Common myeloid progenitor, CD34-positive (primary cell): ENCODE measurements at places on chromosomes 5 and 9.
A peak's percentile ranks its signal among the peaks of the same experiment; 100 is the strongest.

DNA sequence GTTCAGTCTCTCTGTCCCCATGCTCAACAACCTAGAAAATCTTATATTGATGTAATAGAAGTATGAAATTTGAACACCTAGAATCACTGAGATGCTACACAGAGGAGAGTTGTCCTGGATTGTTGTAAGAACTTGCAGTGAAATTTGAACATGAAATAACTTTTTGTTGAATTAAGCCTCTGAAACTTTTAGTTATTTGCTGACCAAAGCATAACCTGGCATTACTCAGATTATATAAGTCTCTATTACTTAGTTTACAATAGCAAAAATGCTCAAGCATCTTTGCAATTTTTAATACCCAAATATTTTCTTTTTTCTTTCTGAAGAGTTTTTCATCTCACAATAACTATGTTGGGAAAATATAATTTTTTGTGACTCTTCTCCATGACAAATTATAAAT lies 630.7 kb upstream of the ACO1 start:
- no peak overlapping the region for H3K27ac ChIP-seq
- no peak for DNase-seq
- H3K36me3 ChIP-seq, result no peaks in the 10 kb centered on the region
- H3K4me1 ChIP-seq, result no peaks in the 10 kb centered on the region
- H3K4me3 ChIP-seq, result no peak overlapping the region

DNA sequence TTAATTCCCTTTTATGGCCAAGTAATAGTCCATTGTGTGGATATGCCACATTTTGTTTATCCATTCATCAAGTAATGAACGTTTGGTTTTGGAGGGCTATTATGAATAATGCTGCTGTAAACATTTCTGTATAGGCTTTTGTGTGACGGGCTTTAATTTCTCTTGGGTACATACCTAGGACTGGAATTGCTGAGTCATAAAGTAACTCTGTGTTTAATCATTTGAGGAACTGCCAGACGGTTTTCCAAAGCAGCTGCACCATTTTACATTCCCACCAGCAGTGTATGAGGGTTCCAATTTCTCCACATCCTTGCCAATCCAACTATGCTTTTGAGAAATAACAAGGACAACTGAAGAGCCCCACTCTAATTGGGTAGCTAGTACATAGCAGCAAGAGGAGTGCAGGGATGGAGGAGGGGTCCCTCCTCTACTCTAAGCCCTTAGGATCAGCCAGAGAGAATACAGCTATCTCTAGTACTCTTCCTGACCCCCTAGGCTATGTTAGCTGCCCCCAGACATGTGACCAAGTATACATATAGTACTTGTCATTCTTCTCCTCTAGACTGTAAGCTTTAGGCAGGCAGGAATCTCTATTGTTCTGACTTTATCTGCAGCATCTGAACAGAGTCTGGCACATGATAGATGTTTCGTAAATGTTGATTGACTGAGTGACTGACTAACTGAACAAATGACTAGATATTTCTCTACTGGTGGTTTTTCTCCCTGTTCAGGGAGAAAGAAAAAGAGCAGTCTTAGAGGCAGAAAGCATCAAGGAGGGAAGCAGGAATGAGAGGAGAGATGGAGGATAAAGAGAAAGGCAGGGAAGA lies 22.1 kb upstream of the MATR3 start:
- no peak overlapping the region for H3K4me3 ChIP-seq
- no peak overlapping the region for H3K27ac ChIP-seq
- DNase-seq, result peak; percentile 87
- H3K36me3 ChIP-seq, result no peaks in the 10 kb centered on the region
- H3K4me1 ChIP-seq, result peaks cover 65% of the 10 kb centered on the region

GRCh38 chr9:117414220-117414905 lies 494 bp downstream of the ASTN2 start:
- DNase-seq, result no peak
- no peak overlapping the region for H3K27ac ChIP-seq
- H3K36me3 ChIP-seq, result no peaks in the 10 kb centered on the region
- H3K4me3 ChIP-seq, result peak overlapping the region; percentile 41

DNA sequence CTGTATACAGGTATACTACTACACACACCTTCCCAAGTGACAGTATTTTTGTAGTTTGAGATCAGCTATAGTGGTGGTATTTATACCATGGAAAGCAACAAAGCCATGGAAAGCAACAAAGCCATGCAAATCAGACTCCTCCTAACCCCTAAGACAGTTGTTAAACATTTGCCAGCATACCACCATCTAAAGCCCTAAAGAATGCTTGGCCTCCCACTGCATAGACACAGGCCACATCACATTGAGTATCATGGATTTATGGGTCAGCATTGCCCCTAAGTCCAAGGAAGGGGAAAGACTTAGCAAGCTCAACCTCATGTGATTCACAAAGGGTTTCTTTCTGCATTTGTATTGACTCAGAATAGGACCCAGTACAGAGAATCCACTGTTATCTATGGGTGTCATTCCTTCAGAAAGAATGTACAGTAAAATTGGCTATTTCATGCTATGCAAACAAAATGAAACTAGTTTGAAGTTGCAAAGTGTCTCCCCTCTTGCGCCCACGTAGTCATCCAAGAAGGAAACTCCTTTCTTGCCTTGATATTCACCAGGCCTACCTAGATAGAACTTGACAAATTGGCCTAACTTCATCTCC lies 70.4 kb upstream of the IQGAP2 start:
- peaks cover 76% of the 10 kb centered on the region for H3K4me1 ChIP-seq
- no peak overlapping the region for H3K27ac ChIP-seq
- DNase-seq, result peak; percentile 62
- no peaks in the 10 kb centered on the region for H3K27me3 ChIP-seq

DNA sequence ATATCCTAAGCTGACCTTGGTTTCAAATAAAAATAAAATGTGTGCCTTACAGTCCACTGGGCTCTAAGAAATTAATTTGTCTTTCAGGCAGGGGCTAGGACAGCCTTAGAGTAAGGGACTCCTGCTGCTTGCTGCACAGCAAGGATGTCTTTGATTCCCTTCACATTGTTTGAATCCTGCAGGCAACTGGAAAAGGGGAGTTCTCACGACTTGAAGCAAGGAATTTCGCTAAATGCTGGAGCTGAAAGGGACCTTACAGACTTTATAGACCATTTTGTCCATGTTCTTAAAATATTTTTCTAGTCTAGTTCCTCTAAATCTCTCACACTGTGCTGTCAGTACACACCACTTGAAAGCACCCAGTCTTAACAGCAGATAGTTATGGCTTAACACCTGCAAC lies 35.6 kb downstream of the FBXW11 start:
- no peak for DNase-seq
- no peaks in the 10 kb centered on the region for H3K27me3 ChIP-seq
- no peaks in the 10 kb centered on the region for H3K36me3 ChIP-seq
- H3K27ac ChIP-seq, result no peak overlapping the region
- H3K4me3 ChIP-seq, result no peak overlapping the region

- no peak overlapping the region for H3K4me3 ChIP-seq
- H3K4me1 ChIP-seq, result no peaks in the 10 kb centered on the region
- H3K27ac ChIP-seq, result no peak overlapping the region
- H3K36me3 ChIP-seq, result peaks cover 35% of the 10 kb centered on the region
Measured at GRCh38 chr9:3256571-3257330, 269.1 kb downstream of the RFX3 start.

DNA sequence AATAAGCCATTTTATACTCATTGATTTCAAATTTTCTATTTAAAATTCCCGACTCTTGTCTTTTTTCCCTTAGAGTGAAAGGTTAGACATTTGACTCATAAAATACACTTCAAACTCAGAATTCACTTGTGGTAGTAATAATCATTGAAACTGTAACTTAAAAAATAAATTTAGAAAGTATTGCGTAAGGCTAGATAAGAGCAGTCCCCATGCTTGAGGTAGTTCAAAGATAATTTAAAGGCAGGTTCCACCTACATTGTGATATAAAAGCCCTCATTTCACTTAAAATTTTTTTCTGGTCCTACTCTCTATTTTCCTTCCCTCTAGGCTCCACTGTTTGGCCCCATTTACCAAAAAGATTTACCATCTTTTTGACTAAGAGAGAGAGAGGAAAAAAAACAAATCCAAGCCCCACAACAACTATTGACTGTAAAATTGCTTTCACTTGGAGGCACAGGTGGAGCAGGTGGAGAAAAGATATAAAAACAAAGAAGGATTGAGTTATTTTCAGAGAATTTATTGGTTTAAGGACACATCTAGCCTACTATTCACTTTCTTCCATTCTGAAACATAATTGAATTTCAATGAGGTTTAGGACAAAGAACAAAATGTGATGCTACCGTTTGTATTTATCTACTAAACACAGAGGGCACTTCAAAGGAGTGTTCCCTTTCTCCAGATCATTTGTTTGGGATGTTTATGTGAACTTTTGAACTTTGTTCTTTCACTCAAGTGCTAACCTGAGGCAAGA lies 61.0 kb downstream of the FBXO4 start:
- H3K27me3 ChIP-seq, result no peaks in the 10 kb centered on the region
- no peaks in the 10 kb centered on the region for H3K36me3 ChIP-seq
- no peak for DNase-seq
- no peak overlapping the region for H3K27ac ChIP-seq
- H3K4me1 ChIP-seq, result no peaks in the 10 kb centered on the region
- H3K4me3 ChIP-seq, result no peak overlapping the region

GRCh38 chr5:43110606-43111170 lies 10.0 kb upstream of the ZNF131 start:
- H3K4me1 ChIP-seq, result no peaks in the 10 kb centered on the region
- no peak for DNase-seq
- no peak overlapping the region for H3K4me3 ChIP-seq
- H3K27me3 ChIP-seq, result no peaks in the 10 kb centered on the region

- no peak for DNase-seq
- no peaks in the 10 kb centered on the region for H3K27me3 ChIP-seq
- no peak overlapping the region for H3K27ac ChIP-seq
- no peaks in the 10 kb centered on the region for H3K4me1 ChIP-seq
- no peaks in the 10 kb centered on the region for H3K36me3 ChIP-seq
- H3K4me3 ChIP-seq, result no peak overlapping the region
Measured at GRCh38 chr9:84538879-84539278, 130.7 kb upstream of the NTRK2 start.

DNA sequence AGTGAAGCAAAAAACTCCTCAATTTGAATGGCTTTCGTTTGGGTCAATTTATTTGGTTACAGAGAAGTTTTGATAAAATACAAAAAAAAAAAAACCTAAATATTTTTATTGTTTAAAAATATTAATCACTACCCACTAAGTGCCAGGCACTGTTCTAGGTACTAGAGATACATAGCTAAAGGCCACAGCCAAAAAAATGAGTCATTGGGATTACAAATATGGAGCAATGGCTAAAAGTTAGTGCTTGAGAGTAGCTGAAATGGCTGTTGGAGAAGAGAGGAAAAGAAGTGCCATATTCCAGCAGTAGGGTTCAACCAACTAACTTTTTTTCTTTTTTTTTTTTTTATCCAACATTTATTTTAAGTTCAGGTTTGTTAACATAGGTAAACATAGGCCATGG lies 130.1 kb upstream of the PTGER4 start:
- no peak for DNase-seq
- H3K27me3 ChIP-seq, result no peaks in the 10 kb centered on the region
- H3K36me3 ChIP-seq, result no peaks in the 10 kb centered on the region
- H3K27ac ChIP-seq, result no peak overlapping the region
- no peaks in the 10 kb centered on the region for H3K4me1 ChIP-seq

- H3K36me3 ChIP-seq, result peaks cover 2% of the 10 kb centered on the region
- no peak for DNase-seq
- no peak overlapping the region for H3K27ac ChIP-seq
- peaks cover 4% of the 10 kb centered on the region for H3K4me1 ChIP-seq
- no peaks in the 10 kb centered on the region for H3K27me3 ChIP-seq
Measured at GRCh38 chr5:127070243-127070642, 3.1 kb downstream of the C5orf63 start.

- no peaks in the 10 kb centered on the region for H3K4me1 ChIP-seq
- H3K27me3 ChIP-seq, result no peaks in the 10 kb centered on the region
- no peak overlapping the region for H3K27ac ChIP-seq
- peak; percentile 17 for DNase-seq
Measured at GRCh38 chr5:115243412-115243811, 19.3 kb downstream of the PGGT1B start.

GRCh38 chr5:36355516-36355915 lies 53.8 kb upstream of the RANBP3L start:
- no peak overlapping the region for H3K27ac ChIP-seq
- H3K4me1 ChIP-seq, result peaks cover 21% of the 10 kb centered on the region
- H3K4me3 ChIP-seq, result no peak overlapping the region
- no peak for DNase-seq
- no peaks in the 10 kb centered on the region for H3K36me3 ChIP-seq

- H3K4me1 ChIP-seq, result no peaks in the 10 kb centered on the region
- no peak overlapping the region for H3K4me3 ChIP-seq
- H3K27ac ChIP-seq, result no peak overlapping the region
Measured at GRCh38 chr5:123610665-123611405, 98.9 kb downstream of the CSNK1G3 start.

DNA sequence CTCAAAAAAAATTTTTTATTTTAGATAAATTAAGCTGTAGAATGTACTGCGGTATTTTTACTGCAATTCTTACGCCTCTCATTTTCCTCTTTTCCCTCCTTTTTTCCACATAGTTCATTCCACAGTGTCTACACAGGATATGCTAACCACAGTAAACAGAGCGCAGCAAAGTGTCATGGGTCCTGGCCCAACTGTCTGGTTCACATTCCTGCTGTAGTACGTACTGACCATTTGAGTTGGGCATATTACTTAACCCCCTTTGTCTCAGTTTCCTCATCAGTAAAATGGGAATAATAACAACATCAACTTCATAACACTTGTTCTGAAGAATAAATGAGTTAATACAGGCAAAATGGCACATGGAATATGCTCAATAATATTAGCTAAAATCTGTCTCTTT lies 41.6 kb downstream of the SLC44A1 start:
- no peak overlapping the region for H3K4me3 ChIP-seq
- no peaks in the 10 kb centered on the region for H3K36me3 ChIP-seq
- H3K27ac ChIP-seq, result no peak overlapping the region
- H3K4me1 ChIP-seq, result no peaks in the 10 kb centered on the region
- no peaks in the 10 kb centered on the region for H3K27me3 ChIP-seq

DNA sequence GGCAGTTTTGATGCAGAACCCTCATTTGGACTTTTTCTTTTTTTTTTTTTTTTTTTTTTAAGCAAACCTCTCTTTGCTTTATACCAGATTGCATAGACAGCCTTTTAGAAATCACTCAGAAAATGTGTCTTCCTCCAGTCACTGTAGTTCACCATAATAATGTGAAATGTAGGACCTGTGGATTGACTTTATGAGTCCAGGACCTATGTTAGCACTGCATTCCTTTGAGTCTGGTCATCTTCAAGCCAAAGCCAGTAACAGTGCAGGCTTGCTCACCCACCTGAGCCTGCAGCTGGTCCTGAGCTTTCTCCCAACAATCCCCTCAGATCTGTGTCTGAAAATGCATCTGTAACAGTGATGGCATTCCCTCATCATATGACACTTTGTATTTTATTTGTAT lies 110.7 kb upstream of the NFIL3 start:
- no peak for DNase-seq
- no peaks in the 10 kb centered on the region for H3K4me1 ChIP-seq
- H3K36me3 ChIP-seq, result no peaks in the 10 kb centered on the region
- H3K4me3 ChIP-seq, result no peak overlapping the region
- no peaks in the 10 kb centered on the region for H3K27me3 ChIP-seq

DNA sequence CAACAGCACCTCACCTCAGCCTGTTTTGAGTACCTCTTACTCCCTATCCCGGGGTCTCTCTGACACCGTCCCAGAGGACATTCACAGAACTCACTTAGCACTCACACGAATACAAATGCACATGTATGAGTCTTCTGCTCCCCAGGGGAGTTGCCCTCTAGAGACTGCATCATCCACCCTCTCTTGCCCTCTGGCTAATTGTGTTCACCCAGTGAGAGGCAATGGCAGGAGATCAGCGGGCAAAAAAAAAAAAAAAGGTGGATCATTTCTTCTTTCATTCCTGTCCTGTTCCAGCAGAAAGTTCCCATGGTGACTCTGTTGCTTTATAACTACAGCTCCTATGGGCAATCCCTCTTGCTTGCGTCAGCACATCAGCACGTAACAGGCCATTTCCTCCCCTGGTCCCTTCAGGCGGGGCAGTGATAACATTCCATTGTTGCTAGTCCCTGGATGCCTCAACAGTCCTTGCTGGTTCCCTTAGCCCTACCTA lies 23.5 kb upstream of the SNX2 start:
- no peaks in the 10 kb centered on the region for H3K4me1 ChIP-seq
- DNase-seq, result no peak
- no peaks in the 10 kb centered on the region for H3K36me3 ChIP-seq
